ENCODE measurements at places on chromosomes 1 and 21.

GRCh38 chr1:86380257-86380861 is 15.8 kb downstream of the ODF2L start:
- DNase-seq, result peak; percentile 18

DNA sequence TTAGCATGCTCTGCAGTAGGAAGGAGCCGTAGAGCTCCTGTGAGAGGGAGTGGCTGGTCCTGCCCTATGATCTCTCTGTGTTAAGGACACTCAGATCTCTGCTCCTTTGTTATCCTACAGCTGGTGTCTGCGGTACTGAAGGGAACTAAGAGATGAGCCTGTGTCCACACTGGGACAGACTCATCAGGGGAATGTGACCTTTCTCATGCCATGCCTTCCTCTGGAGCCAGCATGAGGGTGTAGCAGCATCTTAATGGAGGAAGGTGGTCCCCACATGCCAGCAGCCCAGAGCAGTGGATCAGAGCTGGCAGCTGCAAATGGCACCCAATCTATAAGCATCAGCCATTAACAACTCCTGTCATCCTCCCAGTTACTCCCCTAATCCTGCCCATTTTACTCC is 24.7 kb upstream of the GUCA2B start:
- no peak for DNase-seq

- DNase-seq, result no peak
Measured at GRCh38 chr1:7352364-7352763, 418.7 kb upstream of the VAMP3 start.

- DNase-seq, result no peak
Measured at GRCh38 chr1:230422221-230422981, 3.7 kb downstream of the PGBD5 start.

DNA sequence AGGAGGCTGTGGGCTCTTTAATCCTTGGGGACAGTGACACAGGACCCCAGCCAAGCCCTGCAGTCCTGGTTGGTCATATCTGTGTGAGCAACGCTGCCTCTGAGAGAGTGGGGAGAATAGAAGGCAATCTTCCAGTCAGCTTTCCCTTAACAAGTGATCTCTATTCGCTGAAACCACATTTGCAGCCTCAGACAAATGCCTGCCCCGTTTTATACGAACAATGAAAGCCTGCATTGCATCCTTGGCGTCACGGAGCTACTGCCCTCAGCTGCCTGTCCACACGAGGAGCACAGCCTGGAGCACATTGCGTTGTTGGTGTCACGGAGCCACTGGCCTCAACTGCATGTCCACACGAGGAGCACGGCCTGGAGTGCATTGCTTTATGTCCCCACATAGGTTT is 150.2 kb upstream of the ARHGEF16 start:
- DNase-seq, result no peak

GRCh38 chr1:235758931-235759330 is 107.8 kb downstream of the LYST start:
- DNase-seq, result no peak

DNA sequence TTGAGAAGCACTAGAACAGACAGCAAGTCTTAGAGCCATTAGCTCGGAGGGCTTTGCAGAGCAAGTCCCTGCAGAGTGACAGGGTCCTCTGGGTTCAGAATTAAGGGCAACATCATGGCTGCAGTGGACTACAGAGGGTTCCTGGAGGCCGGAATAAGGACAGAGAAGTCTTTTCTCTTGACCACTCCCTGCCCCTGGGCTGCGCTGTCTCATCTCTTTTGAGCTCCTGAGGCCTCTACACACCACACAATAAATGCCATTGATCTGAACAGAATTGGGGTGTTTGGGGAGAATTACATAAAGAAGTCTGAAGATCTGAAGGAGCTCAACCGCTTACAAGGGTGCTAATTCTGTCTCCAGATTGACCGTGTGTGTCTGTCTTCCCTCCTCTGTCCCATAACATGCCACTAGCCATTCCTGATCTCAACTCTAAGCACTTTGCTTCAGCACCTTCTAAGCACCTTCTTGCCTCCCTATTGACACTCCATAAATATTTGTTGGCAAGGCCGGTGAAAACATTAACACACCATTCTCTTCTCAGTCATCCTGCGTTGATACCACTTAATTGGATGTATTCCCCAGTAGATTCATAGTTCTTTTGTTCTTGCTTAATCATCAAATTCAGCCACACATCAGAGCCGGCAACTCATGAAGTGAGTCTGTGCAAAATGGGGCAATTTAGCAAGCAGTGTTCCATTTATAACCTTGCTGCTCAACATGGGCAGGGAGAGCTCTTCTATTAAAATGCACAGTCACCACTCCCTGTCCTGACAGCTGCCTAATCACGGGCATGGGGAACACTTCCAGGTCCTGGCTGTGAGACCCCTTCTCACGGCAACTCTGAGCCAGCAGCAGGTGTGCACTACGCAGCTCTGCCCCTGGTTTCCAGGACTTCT is 49.7 kb downstream of the NMNAT2 start:
- no peak for DNase-seq

DNA sequence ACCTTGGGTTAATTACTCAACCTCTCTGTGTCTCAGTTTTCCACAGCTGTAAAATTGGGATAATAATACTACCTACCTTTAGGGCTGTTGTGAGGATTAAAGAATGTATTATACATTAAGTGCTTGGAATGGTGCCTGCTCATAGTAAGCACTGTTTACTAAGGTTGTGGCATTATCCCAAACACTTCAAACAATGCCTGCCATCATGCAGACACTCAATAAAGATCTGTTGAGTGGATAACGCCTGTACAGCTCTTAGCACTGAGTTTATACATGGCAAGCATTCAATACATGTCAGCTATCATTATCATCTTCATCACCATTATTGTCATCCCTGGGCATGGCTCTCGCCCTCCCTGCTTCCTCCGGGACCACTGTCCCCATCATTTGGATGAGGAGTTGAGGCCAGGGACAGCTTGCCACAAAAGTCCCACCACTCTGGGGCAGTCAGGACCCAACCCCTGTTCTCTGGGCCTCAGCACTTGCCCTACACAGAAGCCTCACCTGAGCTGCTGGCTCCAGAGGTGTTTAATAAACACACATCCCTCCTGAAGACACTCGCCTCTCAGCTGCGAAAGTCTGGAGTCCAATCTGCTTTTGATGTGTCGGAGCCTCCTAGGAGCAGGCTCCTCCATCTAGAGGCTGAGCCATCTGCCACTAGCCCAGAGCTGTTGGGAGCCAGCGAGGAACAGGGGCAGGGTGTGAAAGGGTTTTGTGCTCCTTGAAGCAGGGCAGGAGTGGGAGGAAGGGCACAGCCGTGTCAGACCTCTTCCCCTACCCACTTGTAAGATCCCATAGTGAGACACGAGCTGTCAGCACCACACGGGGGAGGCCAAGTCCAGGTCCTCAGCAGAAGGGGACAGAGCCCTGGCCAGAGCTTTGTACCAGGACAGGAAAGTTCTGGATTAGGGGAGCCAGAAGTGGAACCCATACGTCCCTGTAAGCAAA is 80.9 kb upstream of the ZC3H12A start:
- DNase-seq, result no peak

DNA sequence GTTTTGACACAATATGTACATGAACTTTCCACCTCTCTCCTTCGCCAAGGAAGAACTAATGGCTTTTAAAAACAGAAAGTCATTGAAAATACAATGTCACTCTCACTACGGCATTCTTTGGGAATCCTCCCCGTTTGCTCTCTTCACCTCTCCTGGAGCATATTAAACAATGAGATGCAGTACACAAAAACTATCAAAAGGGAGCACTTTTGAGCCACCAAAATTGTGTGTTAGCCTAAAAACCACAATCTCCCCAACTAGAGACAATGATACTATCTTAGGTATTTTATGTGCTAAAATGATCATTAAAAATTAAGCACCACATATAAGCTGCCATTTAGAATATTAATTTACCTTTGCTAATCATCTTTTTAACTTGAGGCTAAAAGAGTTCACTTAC is 425.5 kb downstream of the KCTD3 start:
- no peak for DNase-seq

- no peak for DNase-seq
Measured at GRCh38 chr21:44703731-44704635, 7.0 kb downstream of the KRTAP10-12 start.

DNA sequence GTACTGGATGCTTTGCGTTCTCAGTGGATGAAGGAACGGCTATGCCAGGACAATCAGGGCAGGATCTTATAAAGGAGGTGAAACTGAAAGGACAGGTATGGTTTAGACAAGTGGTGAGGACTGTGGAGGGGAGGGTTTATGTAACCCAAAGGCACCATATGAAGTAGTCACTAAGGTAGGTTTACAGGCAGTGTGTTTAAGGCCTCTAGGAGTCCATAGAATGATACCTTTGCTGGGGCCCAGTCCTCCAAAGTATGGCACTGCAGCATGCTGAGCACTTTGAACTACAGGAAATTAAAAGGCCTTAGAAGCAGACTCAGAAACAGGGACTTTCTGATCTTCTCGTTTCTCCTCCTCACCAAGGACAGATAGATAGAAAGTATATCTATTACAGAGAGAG is 304.7 kb upstream of the USP25 start:
- DNase-seq, result peak; percentile 30

DNA sequence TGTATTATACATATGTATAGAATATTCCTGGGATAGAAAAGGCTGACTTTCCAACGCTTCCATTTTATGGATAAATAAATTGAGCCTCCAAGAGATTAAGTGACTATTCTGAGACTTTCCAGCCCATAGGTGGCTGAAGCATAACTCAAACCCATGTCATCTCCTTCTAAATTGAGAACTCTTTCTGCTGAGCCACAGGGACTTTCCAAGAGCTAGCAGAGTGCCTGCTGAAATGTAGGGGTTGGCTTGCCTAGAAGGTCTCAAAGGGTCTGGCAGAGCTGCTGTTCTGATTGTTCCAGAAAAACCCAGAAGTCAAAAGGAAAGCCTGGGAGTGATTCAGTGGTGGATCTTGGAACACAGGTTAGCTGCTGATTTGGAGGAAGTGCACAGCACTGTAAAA is 146.4 kb upstream of the BEND5 start:
- no peak for DNase-seq

- peak; percentile 16 for DNase-seq
Measured at GRCh38 chr1:29236712-29237128, 398 bp downstream of the PTPRU start.

- DNase-seq, result no peak
Measured at GRCh38 chr1:87108228-87108627, 193.8 kb downstream of the HS2ST1 start.

DNA sequence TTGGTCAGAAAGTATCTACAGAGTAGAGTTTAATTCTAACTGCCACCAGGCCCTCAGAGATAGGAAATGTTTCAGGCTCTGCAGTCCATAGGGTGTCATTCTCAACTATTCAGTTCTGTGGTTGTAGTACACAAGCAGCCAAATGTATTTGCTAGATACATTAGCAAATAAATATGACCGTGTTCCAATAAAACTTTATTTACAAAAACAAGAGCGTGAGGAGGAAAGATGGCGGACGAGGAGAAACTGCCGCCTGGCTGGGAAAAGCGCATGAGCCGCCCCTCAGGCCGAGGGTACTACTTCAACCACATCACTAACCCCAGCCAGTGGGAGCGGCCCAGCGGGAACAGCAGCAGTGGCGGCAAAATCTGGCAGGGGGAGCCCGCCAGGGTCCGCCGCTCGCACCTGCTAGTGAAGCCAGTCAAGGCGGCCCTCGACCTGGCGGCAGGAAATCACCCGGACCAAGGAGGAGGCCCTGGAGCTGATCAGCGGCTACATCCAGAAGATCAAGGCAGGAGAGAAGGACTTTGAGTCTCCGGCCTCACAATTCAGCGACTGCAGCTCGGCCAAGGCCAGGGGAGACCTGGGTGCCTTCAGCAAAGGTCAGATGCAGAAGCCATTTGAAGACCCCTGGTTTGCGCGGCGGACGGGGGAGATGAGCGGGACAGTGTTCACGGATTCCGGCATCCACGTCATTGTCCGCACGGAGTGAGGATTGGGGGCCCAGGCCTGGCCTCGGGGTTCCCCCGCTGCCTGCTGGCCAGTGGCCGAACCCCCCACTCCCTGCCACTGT is 286.1 kb downstream of the LRRC40 start:
- no peak for DNase-seq

- no peak for DNase-seq
Measured at GRCh38 chr21:34642211-34643075, 26.4 kb upstream of the CLIC6 start.

Data from activated naive CD4-positive, alpha-beta T cell treated with anti-CD3 and anti-CD28 coated beads for 36 hours (primary cell).